HTR-8/SVneo (cell line): ENCODE measurements at places on chromosomes 6 and 20.

- peak; percentile 93 for DNase-seq
Measured at GRCh38 chr6:7140631-7141378, 33.0 kb downstream of the RREB1 start.

DNA sequence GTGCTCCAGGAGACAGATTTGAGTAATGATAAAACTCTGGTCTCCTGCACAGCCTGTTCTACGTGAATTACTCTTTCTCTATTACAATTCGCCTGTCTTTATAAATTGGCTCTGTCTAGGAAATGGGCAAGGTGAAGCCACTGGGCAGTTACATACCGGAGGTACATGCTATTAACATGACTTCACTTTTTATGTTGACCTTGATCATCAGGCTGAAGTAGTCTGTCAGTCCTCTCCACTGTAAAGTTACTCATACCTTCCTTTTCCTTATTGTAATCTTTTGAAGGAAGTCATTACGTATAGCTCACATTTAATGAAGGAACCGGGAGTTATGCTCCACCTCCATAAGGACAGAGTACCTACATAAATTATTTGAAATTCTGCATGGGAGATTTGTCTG is 19.9 kb upstream of the KHDC1 start:
- DNase-seq, result no peak

- DNase-seq, result no peak
Measured at GRCh38 chr6:112332274-112332673, 14.9 kb upstream of the RFPL4B start.

GRCh38 chr6:159529934-159530333 is 163.1 kb downstream of the SOD2 start:
- no peak for DNase-seq

- no peak for DNase-seq
Measured at GRCh38 chr6:74631564-74631963, 574.3 kb downstream of the COL12A1 start.

GRCh38 chr20:40307997-40308396 is 381.0 kb downstream of the MAFB start:
- DNase-seq, result no peak

DNA sequence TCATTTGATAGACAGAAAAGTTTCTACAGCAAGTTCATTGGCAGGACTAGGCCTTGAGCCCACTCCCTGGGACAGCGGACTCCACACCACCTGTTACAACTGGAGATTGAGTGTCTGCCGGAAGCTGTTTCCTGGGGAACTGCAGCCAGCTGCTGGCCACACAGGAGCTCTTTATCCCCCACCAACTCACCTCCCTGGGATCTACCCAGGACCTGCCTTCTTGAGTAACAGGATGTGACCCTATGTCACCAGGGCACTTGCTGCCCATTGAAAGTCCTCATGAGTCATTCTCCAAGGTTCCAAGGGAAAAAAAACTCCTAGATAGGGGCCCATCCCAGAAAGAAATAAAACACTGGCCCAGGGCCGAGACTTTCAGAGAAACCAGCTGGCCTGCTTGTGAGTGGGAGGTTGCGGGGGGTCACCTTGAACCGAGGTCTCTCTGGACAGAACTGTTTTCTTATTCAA is 37.4 kb upstream of the SLC9A8 start:
- DNase-seq, result peak; percentile 98

DNA sequence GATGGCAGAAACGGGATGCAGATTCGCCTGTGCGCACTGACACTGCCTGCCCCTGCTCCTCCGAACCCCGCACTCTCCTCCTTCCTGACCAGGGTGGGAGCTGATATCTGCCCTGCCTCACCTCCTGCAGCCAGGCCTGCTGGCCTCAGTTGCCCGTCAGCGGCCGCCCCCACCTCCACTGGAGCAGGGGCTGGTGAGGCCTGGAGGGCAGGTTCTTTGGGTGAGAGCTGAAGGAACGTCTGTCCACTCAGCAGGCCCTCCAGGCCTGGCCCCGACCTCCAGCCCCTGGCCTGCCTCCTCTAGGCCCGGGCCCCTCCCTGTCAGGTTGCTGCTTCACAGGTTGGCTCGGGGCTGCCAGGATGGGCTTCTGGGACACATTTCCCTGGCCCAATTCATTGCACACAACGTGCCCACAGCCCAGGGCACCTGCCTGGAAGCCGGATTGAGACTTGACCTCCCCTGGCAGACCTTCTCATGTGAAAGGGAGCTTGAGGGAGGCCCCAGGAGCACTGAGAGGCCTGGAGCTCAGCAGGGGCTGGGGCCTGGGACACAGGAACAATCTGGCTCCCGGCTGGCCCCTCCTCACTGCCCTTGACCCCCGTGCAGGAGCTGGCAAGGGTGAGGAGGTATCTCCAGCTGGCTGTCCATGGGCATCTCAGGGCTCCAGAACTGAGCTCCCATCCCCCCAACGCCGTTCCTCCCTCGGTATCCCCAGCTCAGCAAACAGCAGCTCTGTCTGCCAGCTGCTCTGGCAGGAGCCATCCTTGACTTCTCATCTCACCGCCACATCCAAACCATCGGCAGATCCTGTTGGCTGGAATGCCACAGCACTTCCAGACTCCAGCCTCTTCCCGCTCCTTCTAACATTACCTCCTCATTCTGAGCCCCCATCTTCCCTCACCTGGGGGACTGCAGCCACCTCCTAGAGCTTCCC is 39.5 kb downstream of the SPDEF start:
- no peak for DNase-seq

GRCh38 chr20:43530321-43531090 is 23.0 kb downstream of the L3MBTL1 start:
- DNase-seq, result no peak

DNA sequence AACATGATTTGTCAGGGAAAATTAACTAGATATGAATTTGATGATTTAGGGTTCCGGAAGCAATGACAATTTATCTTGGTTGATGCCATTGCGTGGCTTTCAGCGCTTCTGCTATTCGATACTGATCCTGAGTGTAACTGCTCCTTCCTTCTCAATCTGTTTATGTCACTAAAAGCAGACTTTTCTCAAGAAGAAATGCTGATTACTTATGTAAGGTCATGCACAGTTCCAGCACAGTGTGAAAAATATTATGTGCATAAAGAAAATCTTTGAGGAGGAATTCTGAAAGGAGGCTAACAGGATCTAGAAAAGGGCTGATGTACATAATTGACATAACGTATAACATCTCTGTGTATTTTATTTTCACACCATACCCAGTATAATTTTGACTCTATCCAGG is 336.6 kb downstream of the PACRG start:
- no peak for DNase-seq

DNA sequence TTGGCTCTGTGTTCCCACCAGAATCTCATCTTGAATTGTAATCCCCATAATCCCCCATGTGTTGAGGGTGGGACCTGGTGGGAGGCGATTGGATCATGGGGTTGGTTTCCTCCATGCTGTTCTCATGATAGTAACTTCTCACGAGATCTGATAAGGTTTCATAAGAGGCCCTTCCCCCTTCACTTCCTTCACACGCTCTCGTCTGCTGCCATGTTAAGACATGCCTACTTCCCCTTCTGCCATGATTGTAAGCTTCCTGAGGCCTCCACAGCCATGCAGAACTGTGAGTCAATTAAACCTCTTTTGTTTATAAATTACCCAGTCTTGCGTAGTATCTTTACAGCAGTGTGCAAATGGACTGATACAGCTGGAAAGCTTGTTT is 90.0 kb downstream of the ELOVL5 start:
- DNase-seq, result no peak

- no peak for DNase-seq
Measured at GRCh38 chr6:88048578-88048977, 937 bp downstream of the SPACA1 start.

DNA sequence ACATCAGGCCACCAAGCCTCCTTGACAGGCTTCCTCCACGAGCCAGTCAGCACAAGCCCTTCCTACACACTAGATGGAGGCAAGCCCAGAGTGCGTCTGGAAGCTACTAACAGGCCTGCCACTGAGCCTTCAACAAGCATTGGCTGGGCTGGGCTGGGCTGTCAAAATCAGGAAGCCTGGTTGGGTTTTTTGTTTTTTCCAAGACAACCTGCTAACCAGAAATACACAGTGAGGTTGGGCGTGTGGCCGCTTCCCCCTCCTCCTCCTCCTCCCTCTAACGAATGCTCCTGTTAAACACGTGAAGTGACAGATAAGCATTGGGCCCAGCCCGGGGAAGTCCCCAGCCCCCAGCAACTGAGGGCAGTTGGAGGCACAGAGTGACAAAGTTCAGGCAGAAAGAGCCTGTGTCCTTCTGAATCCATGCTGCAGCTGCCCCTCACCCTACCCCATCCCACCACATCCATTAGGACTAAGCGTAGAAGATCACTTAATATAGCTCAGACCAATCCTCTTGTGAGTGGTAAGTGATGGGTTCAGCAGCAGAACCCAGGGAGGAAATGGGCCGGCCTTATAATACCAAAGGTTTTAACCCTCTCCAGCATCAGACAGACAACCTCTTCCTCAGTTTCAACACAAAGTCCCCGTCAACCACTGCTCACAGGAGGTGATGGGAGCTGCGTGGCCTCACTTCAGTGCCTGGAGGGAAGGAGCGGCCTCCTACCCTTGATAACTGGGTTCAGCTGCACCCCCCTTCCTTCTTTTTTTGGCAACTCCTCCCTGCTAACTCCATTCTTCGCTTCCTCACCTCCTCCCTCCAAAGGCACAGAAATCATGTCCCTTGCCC is 1.1 kb downstream of the NFATC2 start:
- DNase-seq, result no peak

DNA sequence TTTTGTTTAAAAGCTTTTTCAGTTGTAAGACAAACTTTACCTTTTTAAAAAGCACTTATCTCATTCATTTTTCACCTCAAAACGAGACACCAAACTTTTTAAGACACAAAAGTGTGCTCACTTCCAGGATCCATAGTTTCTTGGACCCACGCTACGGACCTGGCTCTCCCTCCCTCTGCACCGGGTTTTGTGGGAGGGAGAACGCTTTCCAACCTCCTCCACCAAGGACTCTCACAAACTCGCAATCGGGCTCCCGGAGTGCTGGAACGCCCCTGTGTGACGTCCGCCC is 436 bp downstream of the CAGE1 start:
- DNase-seq, result peak; percentile 45

GRCh38 chr20:37905671-37906613 is 3.0 kb downstream of the VSTM2L start:
- DNase-seq, result no peak

DNA sequence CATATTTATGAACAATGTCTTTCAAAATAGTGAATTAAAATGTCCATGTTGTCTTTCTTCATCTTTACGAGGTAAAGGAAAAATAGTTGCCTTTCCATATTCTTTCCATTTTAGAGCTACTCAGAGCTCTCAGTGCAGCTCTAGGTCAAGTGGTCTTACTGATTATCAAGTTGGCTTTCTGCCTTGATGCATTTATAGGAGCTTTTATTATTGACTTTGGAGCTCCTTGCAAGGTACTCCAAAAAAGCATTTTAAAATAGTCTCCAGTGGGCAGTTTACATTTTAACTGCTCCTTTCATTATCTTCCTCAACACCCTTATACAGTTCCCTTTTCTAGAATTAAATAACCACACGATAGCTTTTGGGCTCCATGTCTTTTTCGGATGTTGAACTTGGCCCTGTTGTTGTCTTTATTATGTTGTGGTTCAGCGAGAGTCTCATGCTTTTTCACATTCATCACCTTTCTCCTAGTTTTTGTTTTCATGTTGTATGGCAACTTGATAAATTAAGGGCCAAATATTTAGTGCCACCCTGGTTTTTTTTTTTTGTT is 122.9 kb downstream of the CLIC5 start:
- no peak for DNase-seq

- DNase-seq, result no peak
Measured at GRCh38 chr6:26476896-26477295, 19.1 kb downstream of the BTN2A1 start.

GRCh38 chr6:14706378-14706929 is 539.4 kb upstream of the JARID2 start:
- DNase-seq, result peak; percentile 77

DNA sequence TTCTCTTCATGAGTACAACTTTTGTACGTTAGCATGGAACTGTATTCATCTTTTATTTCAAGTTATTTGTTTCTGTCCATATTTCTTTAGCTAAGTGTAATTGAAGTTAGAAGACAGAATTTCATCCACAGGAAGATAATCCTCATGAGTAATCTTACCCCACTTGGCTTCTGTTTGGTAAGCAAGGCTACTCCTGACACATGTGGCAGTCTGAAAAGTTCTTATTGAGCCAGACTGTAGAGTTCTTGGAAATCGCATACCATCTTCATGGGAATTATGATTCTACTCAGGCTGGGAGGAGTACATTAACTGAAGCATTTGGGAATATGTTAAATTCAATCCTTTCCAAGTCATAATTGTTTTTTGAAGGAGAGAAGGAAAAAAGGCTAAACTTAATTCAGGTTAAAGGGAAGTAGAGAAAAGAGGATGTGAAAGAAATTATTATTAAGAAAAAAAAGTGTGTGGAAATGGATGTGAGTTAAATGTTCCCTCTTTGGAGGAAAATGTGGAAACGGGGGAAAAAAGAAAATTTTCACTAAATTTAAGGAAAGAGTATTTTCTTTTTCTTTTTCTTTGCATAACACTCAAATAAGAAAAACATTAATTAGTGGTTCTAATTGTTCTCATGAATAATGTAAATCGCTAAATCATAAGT is 41.5 kb upstream of the TENT5A start:
- DNase-seq, result no peak

- DNase-seq, result no peak
Measured at GRCh38 chr6:84739866-84740208, 24.6 kb downstream of the TBX18 start.

- no peak for DNase-seq
Measured at GRCh38 chr6:127367023-127367375, 23.6 kb upstream of the ECHDC1 start.

DNA sequence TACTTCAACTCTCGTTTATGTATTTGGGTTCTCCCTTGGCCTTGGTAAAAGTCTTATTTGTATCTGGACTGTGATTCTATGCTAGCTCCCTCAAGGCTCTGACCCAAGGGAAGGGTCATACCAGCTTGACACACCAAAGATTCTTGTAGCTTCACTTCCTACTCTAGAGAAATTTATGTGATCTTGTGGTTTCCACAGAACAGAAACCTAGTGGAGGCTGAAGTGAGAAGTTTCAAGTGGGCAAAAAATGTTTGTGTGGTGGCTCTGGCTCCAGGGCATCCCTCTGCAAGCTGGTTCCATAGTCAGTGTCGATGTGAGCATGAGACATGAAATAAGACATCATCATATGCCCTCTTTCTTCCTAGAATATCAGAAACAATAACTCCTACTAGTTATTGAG is 48.1 kb upstream of the TNFRSF21 start:
- DNase-seq, result no peak

DNA sequence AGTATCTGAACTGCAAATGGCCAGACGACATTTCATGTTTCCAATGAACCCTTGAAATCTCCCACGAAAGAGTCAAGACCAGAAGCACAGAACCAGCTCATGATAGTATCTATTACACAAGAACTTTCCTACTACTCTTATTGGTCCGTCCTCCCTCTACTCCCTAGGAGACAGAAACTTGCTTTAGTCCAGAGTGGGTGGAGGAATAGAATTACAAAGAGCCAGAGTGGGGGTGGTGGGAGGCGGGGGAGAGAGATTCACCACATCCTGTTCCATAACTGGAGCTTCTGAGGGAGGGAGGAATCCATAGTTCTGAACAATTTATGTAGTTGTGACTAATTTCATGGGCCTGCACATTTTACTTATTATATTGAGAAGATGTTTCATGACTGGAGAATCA is 18.5 kb upstream of the WFDC10A start:
- DNase-seq, result peak; percentile 88
